NCI-H1092 treated with DMSO at 0.1 percent for 48 hours (cell line): ENCODE measurements at places on chromosomes 7 and 10.

- no peak for DNase-seq
These were observed 8.5 kb downstream of the CPED1 start for GRCh38 chr7:120996988-120997345.

DNA sequence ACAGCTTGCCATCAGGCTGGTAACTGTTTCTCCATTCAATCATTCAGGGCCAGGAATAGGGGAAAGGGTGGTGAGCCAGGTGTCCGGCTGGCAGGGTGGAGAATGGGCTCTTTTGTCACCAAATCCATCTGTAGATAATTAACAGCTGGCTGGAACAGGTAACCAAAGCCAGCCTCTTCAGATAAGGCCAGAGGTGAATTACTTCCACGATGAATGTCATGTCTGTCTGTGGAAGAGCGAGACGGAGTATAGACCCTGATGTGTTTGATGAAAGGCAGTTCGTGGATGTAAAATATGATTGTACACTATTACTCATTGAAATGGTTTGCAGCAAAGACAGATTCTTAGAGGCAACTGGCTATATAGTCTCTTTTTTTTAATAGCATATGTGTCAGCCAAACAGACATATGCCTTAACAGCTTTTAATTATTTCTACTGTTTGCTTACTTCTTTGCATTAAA lies 149.8 kb downstream of the KLF6 start:
- DNase-seq, result no peak

- DNase-seq, result peak; percentile 10
These were observed 612 bp upstream of the SLC18A3 start for GRCh38 chr10:49609283-49610113.

DNA sequence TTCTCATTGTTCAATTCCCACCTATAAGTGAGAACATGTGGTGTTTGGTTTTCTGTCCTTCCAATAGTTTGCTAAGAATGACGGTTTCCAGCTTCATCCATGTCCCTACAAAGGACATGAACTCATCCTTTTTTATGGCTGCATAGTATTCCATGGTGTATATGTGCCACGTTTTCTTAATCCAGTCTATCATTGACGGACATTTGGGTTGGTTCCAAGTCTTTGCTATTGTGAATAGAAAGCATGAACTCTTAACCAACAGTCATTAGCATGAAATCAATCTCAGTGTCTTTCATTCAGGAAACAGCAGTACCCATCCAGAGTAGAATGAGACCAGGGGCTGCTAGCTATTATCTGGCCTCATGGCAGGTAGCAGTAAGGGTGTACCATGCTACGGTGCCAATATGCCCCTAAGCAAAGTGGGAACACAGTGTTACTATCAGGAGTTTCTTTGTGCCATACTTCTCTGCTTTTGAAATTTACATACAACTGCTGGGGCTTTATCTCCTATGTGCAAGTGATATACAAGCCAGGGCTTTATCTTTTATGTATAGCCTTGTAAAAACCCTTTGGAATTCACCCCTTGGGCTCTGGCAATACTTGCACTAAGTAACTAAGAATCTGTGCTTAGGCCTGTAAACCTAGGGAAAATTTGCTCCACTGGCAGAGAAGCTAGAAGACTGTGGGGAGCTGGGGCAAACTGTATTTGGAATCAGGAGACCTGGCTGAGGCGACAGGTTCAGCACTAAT lies 5.4 kb downstream of the PON2 start:
- no peak for DNase-seq

- no peak for DNase-seq
These were observed 122.8 kb downstream of the SKIDA1 start for GRCh38 chr10:21402606-21403083.

DNA sequence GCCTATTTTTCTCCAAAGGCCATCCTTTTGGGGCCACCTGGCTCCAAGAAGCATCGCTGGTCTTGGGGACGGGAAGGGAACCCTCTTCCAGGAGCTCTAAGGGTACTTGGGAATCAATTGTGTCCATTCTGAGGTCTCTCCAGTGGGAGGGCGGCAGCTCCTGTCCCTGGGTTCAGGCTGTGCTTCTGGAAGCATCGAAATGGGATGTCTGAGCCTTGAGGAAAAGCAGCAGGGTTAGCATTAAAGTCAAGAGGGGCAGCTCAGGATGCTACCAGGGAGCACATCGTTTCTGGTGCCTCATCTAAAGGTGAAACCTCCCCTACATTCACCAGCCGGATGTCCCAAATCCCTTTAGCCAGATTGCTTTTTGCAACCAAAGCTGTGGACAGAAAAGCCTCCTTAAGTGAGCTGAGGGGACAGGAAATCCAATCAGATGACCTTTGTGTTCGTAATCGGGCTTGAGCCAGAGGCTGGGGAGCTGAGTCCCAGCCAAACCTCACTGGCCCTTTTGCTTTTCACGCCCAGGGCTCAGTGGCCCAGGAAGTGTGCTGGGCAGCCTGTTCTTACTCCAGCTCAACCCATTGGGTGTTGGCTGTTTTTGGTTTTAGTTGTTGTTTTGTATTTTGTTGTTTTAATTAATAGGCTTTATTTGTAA lies 88.8 kb upstream of the ANLN start:
- no peak for DNase-seq

DNA sequence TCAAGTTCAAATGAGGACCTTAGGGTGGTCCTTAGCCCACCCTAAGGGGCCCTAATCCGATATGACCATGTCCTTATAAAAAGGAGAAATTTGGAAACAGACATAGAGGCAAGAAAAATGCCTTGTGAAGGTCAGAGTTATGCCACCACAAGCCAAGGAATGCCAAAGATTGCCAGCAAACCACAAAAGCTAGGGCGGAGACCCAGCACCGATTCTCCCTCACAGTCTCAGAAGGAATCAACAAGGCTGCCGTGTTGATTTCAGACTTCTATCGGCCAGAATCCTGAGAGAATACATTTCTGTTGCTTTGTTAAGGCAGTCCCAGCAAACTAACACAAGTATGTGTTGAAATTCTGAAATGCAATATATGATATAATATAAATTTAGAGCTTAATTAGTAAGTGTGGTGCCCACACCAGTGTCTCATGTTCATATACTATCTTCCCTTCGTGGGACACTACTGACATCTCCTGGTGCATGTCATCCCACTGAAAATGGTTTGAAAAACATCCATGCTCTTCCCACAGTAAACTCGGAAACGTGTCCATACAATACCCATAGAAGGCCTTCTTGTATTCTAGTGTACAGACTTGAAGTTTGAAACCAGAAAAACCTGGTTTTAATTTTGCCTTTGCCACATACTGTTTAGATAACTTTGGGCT lies 349.0 kb downstream of the TNS3 start:
- DNase-seq, result no peak

DNA sequence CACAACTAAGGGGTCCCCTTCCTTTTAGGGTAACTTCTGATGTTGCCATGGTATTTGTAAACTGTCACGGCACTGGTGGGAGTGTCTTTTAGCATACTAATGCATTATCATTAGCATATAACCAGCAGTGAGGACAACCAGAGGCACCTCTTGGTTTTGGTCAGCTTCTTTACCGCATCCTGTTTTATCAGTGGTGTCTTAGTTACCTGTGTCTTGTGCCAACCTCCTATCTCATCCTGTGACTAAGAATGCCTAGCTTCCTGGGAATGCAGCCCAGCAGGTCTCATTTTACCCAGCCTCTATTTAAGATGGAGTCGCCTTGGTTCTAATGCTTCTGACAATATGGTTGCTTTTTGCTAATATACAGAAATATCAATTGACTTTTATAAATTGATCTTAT lies 54.9 kb downstream of the AHCYL2 start:
- DNase-seq, result no peak

- no peak for DNase-seq
These were observed 261.4 kb upstream of the ZWINT start for GRCh38 chr10:56622335-56622973.
